ENCODE measurements at places on chromosomes 4 and X.
A peak's percentile ranks its signal among the peaks of the same experiment; 100 is the strongest.

GRCh38 chr4:24650849-24651640, 66.7 kb upstream of the DHX15 start:
- DNase-seq, result peak; percentile 11

- DNase-seq, result no peak
These were observed 20.5 kb downstream of the NUDT9 start for GRCh38 chr4:87442889-87443288.

- peak; percentile 40 for DNase-seq
These were observed 578 bp downstream of the DCUN1D4 start for GRCh38 chr4:51843309-51844152.

DNA sequence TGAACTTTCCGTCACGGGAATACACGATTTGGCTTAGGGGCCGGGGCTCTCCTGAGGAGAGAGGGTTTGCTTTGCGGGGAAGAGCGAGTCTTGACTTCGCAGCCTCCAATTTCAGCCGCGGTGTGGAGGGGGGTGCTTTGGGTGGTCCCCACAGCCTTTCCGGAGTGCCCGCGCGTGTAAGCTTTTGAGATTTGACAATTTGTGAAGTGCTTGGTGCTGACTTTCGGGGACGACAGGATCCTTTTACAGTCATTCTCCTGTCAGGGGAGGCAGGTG, 355 bp downstream of the SCML1 start:
- DNase-seq, result no peak

GRCh38 chr4:100483796-100484195, 34.0 kb downstream of the EMCN start:
- DNase-seq, result no peak
